ENCODE measurements at places on chromosomes 2 and 18. TPM values are rescaled to one million over a fixed set of nuclear protein-coding genes. Genes with fewer than 3 reads are reported as not detected.

DNA sequence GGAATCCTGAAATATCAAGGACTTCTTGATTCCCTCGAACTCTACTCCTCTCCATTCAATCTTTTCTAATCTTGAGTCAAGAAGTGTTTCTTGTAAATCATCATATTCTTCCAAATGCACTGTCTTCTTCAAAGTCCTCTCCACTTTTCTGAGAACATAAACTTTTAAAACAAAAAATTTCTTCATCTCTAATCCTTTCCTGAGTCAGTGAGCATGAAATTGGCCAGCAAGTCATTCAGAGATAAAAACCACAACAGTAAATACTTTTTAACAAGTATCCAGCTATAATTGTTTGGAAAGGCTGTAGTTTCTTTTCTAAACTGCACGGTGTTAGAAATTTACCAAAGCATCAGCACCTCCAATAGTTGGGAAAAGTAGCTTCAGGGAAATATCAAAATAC is 312.6 kb upstream of the GALNT5 start:
- no peak for DNase-seq
- no peak overlapping the region for H3K4me3 ChIP-seq
- no peaks in the 10 kb centered on the region for H3K27me3 ChIP-seq
- no peaks in the 10 kb centered on the region for H3K36me3 ChIP-seq

- H3K27ac ChIP-seq, result peak overlapping the region; percentile 60
- peaks cover 5% of the 10 kb centered on the region for H3K27me3 ChIP-seq
- DNase-seq, result no peak
- H3K36me3 ChIP-seq, result no peaks in the 10 kb centered on the region
- peaks cover 47% of the 10 kb centered on the region for H3K4me1 ChIP-seq
These were observed 132.3 kb upstream of the RND3 start for GRCh38 chr2:150619607-150620330.

DNA sequence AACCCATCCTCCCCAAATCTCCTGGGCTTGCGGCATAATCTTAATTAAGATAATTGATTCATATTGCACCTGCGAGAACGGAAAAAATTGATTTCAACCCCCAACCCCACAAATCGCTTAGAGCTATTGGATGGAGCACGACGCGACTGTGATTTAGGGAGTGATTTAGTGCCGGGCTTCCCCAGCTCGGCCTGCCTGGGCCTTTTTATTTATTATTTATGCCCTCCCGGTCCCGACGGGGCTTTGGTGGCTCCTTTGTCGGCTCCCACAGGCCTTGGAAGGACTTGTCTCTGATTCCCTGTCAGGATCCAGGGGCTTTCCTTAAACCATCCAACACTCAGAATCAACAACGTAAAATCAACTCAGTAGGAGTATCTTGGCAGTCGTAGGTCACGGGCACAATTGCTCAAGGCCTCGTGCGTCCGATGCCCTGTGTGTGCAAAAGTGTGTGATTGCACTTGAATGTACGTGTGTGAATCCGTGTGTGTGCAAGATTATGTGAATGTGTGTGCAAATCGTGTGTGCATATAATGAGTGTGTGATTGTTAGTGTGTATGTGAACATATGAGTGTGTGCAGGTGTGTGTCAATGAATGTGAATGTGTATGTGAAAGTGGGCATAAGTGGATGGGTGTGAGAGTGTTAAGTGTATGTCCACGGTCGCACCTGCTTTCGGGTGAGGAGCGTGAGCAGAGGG is 4.3 kb upstream of the NEUROD1 start:
- no peak overlapping the region for H3K4me3 ChIP-seq
- H3K36me3 ChIP-seq, result no peaks in the 10 kb centered on the region
- peaks cover 19% of the 10 kb centered on the region for H3K4me1 ChIP-seq
- H3K27me3 ChIP-seq, result peaks cover 98% of the 10 kb centered on the region
- no peak for DNase-seq

- peaks cover 11% of the 10 kb centered on the region for H3K36me3 ChIP-seq
- H3K4me3 ChIP-seq, result no peak overlapping the region
- peaks cover 13% of the 10 kb centered on the region for H3K4me1 ChIP-seq
- peak; percentile 38 for DNase-seq
- H3K27ac ChIP-seq, result peak overlapping the region; percentile 96
These were observed 57.2 kb downstream of the HS6ST1 start for GRCh38 chr2:128261245-128262128.

DNA sequence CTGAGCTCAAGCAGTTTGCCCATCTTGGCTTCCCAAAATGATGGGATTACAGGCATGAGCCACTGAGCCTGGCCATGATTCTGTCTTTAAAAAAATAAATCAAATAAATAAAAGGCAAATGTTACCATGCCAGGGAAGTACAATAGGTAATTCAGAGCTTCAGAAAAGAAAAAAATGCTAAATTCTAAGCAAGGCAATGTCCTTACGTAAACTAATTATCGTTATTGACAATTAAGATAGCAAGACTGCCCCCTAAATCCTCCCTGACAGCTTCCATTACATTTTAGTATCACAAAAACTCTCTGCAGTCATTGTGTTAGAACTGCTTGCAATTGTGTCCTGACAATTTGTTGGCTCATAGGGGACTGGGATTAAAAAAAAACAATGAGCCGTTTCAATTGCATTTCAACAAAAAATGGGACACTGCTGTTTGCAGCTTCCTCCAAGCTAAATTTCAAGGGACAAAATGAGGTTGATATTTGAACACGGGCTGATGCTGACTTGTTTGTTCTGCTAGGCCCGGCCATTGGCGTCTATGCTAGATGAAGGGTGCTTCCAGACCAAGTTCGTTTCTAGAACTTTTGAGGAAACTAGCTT is 88.9 kb downstream of the MOGAT1 start:
- H3K4me1 ChIP-seq, result peaks cover 6% of the 10 kb centered on the region
- H3K27me3 ChIP-seq, result no peaks in the 10 kb centered on the region
- H3K27ac ChIP-seq, result no peak overlapping the region
- no peak overlapping the region for H3K4me3 ChIP-seq
- H3K36me3 ChIP-seq, result no peaks in the 10 kb centered on the region
- DNase-seq, result no peak

- no peak for DNase-seq
- H3K27me3 ChIP-seq, result no peaks in the 10 kb centered on the region
- no peaks in the 10 kb centered on the region for H3K36me3 ChIP-seq
- no peak overlapping the region for H3K27ac ChIP-seq
- peaks cover 5% of the 10 kb centered on the region for H3K4me1 ChIP-seq
These were observed 34.1 kb downstream of the NFATC1 start for GRCh38 chr18:79429785-79430281.

GRCh38 chr2:202052235-202052634 is 18.6 kb downstream of the FZD7 start:
- H3K4me3 ChIP-seq, result no peak overlapping the region
- DNase-seq, result no peak
- no peak overlapping the region for H3K27ac ChIP-seq

DNA sequence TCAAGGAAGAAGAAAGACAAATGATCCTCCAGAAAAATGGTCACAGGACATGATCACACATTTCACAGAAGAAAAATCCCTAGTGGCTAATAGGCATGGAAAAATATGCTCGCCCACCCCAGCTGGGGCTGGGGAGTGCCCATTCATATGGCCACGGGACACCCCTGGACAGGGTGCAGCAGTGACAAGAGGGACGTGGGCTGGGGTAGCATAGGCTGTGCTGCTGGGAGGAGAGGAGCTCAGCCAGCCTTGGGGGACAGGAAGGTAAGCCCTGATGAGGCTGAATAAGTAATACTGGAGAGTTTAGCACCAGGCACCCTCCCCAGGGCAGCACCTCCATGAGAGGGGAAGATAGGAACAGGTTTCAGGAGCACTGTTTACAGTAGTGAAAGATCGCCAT is 254.9 kb upstream of the HS6ST1 start:
- H3K36me3 ChIP-seq, result no peaks in the 10 kb centered on the region
- H3K4me3 ChIP-seq, result no peak overlapping the region
- H3K27me3 ChIP-seq, result no peaks in the 10 kb centered on the region
- H3K27ac ChIP-seq, result no peak overlapping the region

DNA sequence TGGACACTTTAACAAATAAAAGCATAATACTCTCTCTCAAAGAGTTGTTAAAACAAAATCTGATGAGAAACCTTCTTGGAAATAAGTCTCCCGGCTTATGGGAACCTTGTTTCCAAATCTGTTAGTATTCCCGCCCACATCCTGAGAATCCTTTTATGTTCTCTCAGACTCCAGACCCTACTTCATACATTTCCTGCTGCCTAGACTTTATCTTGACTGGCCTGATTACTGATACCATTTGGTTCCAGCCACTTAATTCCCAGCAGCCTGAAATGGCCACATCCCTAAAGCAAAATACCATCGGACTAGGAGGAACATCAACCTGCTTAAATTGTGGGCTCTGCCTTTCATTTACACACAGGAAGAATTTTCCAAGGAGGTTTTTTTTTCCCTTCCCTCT is 79.1 kb upstream of the CYP1B1 start:
- no peaks in the 10 kb centered on the region for H3K27me3 ChIP-seq
- H3K4me3 ChIP-seq, result no peak overlapping the region
- peaks cover 52% of the 10 kb centered on the region for H3K4me1 ChIP-seq

DNA sequence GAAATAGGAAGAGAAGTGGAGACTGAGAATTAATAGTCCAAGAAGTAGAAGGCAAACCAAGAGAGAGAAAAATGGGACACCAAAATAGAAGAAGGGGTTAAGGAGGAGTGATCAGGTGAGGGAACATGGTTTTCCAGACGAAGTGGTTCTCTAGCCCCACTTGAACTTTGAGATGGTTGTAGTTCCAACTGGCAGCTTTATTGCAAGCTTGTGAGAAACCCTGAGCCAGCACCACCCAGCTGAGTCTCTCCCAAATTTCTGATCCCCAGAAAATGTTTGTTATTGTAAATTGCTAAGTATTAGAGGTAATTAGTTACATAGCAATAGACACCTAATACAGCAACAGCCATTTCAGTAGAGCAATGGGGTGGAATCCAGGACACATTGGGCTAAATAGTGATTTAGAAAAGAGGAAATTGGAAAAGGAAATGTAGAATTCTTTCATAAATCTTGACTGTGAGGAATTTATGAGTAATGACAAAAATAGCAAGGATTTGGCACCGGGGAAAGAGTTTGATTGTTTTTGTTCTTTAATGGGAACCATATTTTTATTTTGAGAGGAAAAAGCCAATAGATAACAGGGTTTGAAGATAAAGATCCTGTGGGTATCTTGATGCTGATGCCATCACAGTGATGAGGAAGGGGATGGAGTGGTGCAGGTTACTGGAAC is 62.1 kb upstream of the XDH start:
- H3K4me1 ChIP-seq, result peaks cover 6% of the 10 kb centered on the region
- peaks cover 65% of the 10 kb centered on the region for H3K27me3 ChIP-seq
- H3K27ac ChIP-seq, result no peak overlapping the region
- DNase-seq, result no peak
- no peaks in the 10 kb centered on the region for H3K36me3 ChIP-seq

- no peaks in the 10 kb centered on the region for H3K36me3 ChIP-seq
- no peak overlapping the region for H3K27ac ChIP-seq
- no peaks in the 10 kb centered on the region for H3K4me1 ChIP-seq
- DNase-seq, result no peak
- H3K4me3 ChIP-seq, result no peak overlapping the region
- no peaks in the 10 kb centered on the region for H3K27me3 ChIP-seq
These were observed 921.4 kb downstream of the TRIB2 start for GRCh38 chr2:13638181-13638580.

GRCh38 chr2:187438455-187438854 is 9.6 kb downstream of the CALCRL start:
- no peak for DNase-seq
- no peak overlapping the region for H3K27ac ChIP-seq
- no peaks in the 10 kb centered on the region for H3K36me3 ChIP-seq

DNA sequence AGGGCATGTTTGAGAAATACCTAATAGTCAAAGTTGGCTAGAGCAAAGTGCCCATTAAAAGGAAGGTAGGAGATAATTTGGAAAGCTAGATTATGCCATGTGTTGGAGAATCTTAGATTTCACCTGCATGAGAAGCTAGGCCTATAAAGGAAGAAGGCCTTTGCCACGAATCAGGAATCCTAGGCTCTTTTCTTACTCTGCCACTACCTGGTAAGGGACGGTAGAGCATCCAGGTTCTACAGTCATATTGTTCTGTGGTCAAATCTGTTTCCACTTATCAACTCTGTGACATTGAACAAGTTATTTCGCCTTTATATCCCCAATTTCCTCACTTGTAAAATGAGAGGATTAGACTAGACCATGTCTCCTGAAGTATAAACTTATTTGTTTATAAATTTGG is 3.6 kb upstream of the KCNJ3 start:
- peaks cover 1% of the 10 kb centered on the region for H3K36me3 ChIP-seq
- H3K4me1 ChIP-seq, result peaks cover 51% of the 10 kb centered on the region
- peaks cover 38% of the 10 kb centered on the region for H3K27me3 ChIP-seq
- no peak overlapping the region for H3K27ac ChIP-seq

DNA sequence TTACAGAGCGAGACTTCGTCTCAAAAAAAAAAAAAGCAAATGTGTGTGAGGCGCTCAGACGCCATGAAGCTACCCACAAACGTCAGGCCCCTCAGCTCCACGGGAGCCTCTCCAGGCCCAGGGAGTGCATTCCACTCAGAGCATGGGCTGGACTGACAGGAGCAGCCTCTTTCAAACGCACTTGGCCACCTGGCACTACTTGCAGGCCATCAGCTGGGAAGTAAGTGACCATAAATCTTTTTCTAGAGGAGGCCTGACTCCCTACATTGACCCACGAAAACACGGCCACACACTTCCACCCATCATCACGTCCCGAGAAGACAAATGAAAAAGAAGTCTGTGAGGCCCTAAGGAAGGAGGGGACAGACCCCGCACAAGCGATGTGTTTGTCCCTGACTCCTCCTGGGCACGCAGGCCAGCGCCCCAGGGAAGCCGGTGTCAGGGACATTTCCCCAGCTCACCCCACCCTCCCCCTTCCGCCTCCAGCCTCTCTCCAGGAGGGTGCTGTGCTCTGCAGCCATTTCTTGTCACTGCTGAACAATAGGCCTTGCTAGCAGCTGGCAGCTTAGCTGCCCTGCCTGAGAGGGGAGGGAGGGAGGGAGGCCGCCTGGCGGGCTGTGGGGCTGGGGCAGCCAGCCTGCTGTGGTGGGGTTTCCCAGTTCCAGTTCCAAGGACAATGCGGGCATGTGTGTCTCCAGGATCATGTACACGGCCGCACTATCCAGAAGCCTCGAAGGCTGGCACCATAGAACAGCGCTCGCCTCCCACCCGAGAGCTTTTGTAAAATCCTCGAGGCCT is 26.6 kb downstream of the SERTAD2 start:
- DNase-seq, result no peak
- H3K27me3 ChIP-seq, result no peaks in the 10 kb centered on the region
- H3K4me1 ChIP-seq, result peaks cover 13% of the 10 kb centered on the region
- H3K4me3 ChIP-seq, result no peak overlapping the region
- H3K36me3 ChIP-seq, result no peaks in the 10 kb centered on the region
- H3K27ac ChIP-seq, result peak overlapping the region; percentile 57

- no peak overlapping the region for H3K4me3 ChIP-seq
- DNase-seq, result no peak
- no peaks in the 10 kb centered on the region for H3K27me3 ChIP-seq
- H3K36me3 ChIP-seq, result no peaks in the 10 kb centered on the region
These were observed 738.2 kb upstream of the GCFC2 start for GRCh38 chr2:76448956-76449355.

The BCL2 gene
- total RNA-seq, result 8.5 TPM

The ST3GAL5 gene
- 28.6 TPM for total RNA-seq

The DNAJC5G gene
- total RNA-seq, result 0.18 TPM

The CCDC74B gene
- total RNA-seq, result 7.1 TPM

The TSGA10 gene
- total RNA-seq, result 11.3 TPM

The GALR1 gene
- not detected for total RNA-seq

The GPC1 gene
- total RNA-seq, result 88.0 TPM

The ATL2 gene
- total RNA-seq, result 75.3 TPM

The PARD6G gene
- total RNA-seq, result 30.8 TPM
